ENCODE measurements at places on chromosomes 2 and 18.

GRCh38 chr2:178886006-178886405 lies 78.8 kb upstream of the TTN start:
- DNase-seq, result no peak

GRCh38 chr18:48627216-48627615 lies 88.4 kb downstream of the CTIF start:
- no peak for DNase-seq

GRCh38 chr2:113246606-113247005 lies 32.1 kb downstream of the PAX8 start:
- DNase-seq, result no peak

DNA sequence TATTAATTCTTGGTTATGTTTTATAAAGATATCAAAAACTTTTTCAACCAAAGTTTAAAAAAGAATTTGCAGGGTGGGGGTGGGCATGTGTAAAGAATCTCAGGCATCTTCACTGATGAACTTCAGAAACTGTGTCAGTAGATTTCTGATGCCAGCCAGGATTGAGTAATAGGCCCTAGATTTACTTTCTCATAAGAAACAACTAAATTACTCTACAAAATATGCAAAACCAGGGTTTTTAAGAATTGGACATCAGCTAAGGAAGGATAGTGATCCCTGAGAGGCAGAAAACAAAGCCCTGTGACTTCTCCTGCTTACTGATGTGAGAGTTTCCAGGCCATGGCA lies 11.9 kb upstream of the IL1R1 start:
- no peak for DNase-seq

DNA sequence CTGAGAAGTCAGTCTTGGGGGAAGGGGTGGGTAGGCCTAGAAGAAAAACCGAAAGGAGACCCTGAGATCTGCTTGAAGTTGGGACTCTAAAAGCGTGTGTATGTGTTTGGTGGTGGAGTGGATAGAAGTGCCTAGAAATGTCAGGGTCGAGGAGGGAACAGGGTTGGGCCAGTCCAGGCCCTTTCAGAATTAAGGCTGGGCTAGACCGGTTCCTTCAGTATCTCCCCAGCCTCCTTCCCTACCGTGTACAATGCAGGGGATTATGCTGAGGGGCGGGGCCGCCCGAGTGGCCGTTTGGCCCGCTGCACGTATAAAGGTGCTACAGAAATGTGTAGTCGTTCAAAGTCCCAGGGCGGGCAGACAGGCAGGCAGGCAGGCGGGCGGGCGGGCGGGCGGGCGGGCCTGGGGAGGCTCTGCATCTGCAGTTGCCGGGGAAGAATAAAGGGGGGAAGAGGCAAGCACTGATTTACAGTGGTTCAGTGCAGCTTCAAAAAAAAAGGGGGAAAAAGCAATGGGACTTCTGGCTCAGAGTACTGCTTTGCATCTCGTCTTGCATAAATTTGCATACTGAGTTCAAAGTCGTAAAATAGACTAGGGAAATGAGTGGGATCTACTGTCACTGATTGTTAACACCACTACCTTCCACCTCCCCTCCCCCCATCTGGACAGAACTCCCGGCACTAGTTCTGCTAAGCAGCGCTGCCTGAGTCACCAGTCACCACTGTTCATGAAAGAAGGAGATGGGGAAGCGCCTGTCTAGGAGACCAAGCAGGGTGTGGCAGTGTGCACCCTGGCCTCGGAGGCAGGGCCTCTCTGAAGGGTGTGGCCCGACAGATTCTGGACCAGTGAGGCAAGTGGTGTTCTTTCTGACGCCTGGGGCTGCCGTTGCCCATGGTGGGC lies 3.6 kb downstream of the IGFBP2 start:
- DNase-seq, result peak; percentile 39

GRCh38 chr2:199955007-199955338 lies 318 bp downstream of the TYW5 start:
- DNase-seq, result no peak

- DNase-seq, result no peak
These were observed 41.3 kb downstream of the FSHR start for GRCh38 chr2:49113046-49113445.

DNA sequence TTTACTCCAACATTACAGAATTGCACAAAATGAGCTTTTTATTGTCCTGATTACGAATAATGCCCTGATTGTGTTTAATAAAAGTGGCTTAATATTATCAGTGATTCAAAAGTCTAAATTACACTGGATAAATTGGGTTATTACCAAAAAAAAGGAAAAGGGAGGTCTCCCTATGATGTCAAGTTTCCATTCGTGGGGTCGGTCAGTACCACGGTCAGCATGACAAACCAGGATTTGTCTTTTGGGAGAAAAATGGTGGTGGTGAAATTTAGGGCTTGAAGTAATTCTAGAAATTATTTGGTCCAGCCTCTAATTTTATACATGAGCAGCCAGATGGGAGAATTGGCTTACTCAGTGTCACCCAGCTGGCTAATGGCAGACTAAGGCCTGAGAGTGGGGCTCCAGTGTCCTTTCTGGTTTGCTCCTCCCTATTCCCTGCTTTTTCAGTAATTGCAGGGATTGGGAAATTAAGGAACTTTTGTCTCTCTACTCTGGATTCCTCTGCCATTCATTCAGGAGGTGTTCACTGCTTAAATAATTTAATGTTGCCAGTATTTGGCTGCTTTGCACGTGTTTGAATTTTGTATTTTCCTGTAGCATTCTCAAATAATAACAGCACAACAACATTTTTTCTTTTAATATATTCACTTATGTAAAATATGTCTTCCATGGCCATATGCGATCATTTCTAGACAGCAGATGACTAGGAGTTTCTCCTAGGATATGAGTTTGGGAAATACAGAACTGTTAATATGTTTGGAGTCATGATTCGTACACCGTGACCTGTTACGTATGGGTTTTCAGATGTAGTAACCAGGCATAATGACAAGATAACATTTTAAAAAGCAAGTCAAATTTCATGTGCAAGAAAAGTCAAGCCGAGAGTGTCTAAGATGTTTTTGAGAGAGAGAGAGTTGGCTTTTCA lies 128.9 kb upstream of the NOSTRIN start:
- DNase-seq, result no peak

DNA sequence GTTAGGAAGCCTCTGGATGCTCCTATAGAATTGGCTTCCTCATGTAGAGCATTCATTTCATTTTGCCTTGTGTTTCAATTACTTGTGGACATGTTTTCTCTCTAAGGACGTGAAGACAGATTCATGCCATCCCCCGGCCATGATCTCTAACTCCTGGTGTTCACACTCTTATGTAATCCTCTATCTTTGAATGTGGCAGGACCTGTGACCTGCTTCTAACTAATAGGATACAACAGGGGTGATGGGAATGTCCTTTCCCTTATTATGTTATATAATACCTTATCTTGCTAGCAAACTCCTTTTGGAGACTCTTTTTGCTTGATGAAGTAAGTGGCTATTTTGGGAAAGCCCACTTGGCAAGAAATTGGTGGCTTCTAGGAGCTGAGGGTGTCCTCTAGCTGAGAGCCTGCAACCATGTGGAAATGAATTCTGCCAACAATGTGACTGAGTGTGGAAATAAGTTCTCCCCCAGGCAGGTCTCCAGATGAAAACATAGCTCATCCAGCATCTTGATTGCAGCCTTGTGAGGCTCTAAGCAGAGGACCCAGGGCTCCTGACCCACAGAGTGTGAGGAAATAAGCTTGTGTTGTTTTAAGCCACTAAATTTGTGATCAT lies 13.8 kb downstream of the DPYSL5 start:
- no peak for DNase-seq

DNA sequence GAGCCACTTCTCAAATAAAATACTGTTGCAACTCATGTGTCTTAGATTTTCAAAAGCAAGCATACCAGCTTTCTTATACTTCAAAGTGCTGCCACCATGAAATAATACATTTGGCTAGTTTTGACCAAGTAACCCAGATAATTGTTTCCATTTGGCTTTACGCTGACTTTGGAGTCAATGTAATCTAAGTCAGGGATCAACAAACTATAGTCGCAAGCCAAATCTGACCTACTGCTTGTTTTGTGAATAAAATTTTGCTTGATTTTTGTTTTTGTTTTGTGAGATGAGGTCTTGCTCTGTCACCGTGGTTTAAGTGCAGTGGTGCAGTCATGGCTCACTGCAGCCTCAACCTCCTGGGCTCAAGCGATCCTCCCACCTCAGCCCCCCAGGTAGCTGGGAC lies 65.0 kb downstream of the OXER1 start:
- DNase-seq, result no peak

Data from OCI-M1 (cell line).